ENCODE measurements at places on chromosomes 5 and 9.

DNA sequence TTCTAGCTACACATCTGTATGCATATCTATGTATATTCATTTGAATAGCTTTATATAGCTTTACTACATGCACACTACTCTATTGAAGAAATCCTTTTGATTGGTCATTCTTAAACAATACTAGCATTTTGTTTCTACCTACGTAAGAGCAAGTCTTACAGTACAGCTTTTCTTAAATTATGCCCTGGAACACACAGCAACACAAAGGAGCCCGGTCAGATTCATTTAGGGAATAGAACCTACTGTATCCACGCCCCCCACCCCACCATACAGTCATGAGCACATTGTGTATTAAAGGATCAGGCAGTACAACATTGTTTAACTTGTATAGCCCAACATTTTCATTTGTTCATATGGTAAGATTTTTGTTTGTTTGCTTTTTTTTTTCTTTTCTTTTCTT, 162.8 kb downstream of the GIN1 start:
- no peak for DNase-seq

GRCh38 chr5:43482490-43483297, 971 bp downstream of the TMEM267 start:
- no peak for DNase-seq

DNA sequence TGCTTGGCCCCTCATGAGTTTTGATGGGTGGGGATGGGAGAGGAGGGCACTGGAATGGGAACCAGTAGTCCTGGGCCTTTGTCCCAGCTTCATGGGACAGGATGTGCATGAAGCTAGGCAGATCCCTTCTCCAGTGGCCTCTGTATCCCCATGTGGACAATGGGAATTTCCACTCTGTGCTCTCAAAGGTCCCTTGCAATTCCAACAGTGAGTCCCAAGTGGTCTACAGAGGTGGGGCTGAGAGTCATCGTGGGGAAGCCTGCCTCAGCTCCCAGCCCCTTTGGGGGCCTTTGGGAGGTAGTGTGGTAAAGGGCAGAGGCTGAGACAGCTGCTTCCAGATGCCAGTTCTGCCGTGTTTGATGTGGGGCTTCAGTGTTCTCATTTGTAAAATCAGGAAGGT, 1.9 kb upstream of the PHYHD1 start:
- DNase-seq: no peak

DNA sequence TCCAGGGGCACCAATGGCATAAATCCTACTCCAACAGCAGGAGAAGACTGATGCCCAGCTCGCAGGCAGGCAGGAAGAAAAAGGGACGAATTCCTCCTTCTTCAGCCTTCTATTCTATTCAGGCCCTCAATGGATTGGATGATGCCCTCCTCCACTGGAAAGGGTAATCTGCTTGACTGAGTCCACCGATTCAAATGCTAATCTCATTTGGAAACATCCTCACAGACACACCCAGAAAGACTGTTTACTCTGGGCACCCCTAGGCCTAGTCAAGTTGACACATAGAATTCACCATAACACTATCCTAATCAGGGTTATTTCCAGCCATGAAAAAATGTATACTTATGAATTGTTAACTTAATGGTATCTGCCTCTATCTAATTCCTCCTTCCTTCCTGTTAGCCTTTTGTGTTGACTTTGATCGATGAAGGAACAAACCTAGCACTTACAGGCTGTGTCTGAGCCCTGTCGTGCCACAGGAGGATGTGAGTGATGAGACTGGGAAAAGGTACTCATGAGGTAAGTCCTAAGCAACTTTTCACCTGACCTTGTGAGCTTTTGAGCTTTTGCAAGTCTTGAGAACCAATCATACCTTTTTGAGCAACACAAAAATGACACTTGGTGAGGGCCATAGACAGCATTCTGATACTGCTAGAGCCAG, 36.5 kb downstream of the FOXD1 start:
- no peak for DNase-seq

DNA sequence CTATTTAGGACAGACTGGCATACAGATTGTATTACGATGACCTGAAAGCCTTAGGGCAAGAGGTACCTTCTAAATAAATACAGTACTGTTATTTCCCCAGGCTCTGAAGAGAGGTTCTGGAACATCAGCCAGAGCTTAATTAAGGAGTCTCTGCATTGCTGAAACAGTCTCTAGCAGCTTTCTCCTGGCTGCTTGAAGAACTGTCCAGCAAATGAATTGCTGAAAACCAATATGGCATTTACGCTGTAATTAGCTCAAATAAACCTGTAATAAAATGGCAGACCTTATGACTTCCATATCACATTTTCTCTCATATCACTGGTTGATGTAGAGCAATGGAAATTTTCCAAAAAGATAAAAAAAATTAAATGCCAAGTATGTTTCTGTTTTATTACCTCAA, 636.3 kb downstream of the GABRG2 start:
- DNase-seq: no peak

DNA sequence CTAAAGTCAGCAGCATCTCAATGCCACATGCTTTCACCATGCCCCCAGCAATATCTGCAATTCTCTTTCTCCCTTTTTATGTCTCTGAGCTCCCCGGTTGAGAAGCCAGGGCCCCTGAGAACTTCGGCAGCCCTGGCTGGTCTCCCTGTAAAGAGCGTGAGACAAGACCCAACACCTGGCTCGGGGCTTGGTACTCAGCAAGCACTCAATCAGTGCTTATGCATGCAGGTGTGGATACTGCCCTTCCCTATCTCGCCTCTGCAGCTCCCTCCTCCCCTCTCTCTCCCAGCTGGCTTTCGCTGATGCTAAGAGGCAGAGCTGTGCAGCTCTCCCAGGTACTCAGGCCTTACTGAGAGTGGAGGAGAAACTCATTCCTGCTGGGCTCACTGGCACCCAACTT, 41.7 kb upstream of the AKNA start:
- no peak for DNase-seq

DNA sequence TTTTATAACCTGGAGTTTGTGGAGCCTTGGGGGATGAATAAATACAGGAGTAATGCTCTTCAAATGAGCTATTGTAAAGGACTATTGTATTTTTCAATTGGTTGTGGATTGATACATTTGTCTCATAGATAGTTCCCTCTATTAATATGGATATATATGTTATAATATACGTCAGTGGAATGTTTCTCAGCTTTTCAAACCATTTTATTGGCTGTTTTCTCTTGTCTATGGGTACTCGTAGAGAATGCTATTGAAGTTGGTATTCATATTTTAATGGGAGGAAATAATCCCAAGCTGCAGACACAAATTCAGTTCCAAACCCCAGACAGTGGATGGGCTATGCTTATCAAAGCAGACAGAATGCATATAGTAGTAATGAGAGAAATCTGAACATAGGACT, 181.8 kb upstream of the DAB2 start:
- no peak for DNase-seq

DNA sequence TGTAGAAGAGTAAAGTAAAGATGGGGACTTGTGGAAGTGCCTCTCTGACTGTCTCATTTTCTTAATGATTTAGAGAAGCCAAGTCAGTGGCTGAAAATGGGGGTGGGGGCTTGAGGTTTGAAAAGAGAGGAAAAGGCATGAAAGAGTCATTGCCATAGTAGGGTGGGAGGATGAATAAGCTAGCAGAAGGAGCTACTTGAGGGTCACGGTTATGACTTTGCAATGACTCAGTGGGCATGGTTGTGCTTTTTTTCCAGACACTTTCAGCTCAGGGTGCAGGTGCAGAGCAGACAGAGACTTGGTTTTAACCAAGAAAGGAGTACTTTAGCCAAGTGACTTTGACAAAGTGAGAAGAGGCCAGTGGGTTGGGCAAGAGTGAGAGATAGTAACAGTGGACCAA, 117.8 kb downstream of the PTTG1 start:
- DNase-seq: no peak

DNA sequence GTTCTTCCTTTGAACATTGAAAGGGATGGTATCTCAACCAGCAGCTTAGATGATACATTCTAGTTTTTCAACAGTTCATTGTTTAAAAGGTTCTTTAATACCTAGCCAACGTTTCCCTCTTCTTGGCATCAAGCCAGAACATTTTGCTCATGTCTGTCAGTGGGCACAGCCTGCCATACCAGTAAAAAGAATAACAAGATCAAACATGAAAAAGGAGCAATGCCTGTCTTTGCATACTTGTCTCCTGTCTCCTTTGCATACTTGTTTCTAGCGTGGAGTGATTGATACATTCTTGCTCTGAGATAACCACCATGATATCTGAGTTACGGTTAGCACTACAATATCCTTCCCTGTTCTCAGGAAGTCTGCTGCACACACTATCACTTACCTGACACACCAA, 248.6 kb upstream of the DAPK1 start:
- no peak for DNase-seq

DNA sequence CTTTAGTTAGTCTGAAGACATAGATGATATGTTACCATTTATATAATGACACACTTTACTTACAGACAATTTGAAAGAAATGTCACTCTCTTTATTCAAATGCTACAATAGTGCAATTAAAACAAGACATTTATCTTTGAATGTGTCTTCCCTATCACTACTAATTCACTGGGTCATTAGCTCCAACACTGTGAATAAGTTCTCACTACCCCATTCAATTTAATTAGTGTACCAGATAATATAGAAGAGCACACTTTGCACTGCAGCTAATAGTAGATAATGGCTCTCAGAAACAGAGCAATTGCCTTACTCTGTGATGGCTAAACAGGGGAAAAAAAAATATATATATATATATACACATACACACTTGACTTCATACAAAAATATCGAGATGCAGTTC, 497.0 kb downstream of the DTWD2 start:
- DNase-seq: no peak

DNA sequence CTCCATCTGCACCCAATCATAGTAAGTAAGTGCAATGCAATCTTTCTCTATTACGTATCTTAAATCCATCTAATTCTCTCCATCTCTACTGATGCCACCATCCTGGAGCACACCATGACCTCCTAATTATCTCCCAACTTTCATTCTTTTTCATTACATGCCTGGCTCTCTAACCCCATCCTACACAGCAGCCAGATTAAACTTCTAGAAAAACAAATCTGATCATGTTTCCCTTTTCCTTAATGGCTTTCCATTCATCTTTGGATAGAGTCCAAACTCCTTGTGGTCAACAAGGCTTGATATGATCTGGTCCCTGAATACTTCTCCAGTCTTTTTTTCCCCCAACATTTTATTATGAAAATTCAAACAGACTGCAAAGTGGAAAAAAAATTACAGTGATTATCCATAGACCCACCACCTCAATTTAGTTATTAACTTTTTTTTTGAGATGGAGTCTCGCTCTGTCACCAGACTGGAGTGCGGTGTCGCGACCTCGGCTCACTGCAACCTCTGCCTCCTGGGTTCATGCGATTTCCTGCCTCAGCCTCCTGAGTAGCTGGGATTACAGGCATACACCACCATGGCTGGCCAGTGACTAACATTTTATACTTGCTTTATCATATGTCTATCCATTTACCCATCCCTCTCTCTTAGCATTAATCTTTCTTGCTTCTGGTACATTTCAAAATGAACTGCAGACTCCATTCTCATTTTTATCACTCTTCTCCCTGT, 5.2 kb downstream of the PPP2R2B start:
- no peak for DNase-seq

GRCh38 chr5:137842296-137842695, 25.4 kb upstream of the MYOT start:
- no peak for DNase-seq

DNA sequence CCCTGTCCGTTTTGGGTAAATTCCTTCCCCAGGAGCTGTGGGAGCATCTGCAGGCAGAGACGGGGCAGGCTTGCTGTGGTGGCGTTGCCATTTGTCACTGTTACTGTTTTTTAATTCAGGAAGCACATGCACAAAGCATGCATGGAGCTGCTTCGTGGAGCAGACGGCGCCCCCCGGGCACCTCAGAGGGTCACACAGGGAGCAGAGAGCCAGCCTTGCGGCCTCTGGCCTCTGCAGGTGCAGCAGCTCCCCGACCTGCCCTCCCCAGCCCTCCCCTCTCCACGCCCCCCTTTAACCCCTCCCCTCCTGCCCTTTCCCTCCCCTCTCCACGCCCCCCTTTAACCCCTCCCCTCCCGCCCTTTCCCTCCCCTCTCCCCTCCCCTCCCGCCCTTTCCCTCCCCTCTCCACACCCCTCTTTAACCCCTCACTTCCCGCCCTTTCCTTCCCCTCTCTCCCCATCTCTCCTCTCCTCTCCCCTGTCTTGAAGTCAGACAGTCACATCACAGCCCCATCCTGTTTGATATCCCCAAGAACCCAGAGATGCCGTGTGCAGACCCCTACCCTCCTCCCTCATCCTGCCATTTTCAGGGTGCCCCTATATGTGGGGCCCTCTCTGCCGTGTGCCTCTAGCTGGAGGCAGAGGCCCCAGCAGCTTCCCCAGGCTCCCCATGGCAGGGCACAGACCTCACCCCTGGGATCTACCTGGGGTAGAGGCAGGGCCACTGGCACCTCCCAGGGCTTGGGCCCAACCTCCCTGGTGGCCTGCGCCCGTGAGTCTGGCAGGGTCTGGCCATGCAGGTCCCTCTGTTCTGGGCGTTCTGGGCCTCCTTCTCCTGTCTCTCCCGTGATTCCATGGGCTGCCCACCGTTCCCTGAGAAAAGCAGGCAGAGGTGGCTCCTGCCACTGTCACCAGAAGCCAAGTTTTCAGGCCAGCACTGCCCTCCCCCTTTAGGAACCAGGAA, 29.6 kb upstream of the UBAC1 start:
- DNase-seq: no peak

GRCh38 chr5:16685069-16685468, 68.3 kb upstream of the RETREG1 start:
- no peak for DNase-seq

- DNase-seq: no peak
Measured at GRCh38 chr5:82129723-82130285, 148.3 kb downstream of the RPS23 start.

DNA sequence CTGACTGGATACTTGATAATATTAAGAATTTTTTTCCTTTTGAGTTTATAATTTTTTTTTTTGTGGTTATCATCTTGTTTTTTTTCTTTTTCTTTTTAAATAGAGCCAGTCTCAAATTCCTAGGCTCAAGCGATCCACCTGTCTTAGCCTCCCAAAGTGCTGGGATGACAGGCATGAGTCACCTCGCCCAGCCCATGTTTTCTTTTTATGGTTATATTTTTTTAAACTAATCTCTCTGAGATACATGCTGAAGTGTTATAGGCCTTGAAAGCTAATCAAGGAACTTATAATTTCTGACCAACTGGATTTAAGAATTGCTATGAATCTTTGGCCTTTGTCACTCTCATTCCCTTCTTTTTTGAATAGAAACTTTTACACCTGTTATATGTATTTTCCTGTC, 6.8 kb upstream of the AMACR start:
- DNase-seq: no peak

GRCh38 chr9:656926-657568, 184.4 kb upstream of the DMRT1 start:
- DNase-seq: no peak

- no peak for DNase-seq
Measured at GRCh38 chr9:85645909-85646627, 95.7 kb downstream of the AGTPBP1 start.

- no peak for DNase-seq
Measured at GRCh38 chr5:88262116-88262515, 6.5 kb downstream of the TMEM161B start.

DNA sequence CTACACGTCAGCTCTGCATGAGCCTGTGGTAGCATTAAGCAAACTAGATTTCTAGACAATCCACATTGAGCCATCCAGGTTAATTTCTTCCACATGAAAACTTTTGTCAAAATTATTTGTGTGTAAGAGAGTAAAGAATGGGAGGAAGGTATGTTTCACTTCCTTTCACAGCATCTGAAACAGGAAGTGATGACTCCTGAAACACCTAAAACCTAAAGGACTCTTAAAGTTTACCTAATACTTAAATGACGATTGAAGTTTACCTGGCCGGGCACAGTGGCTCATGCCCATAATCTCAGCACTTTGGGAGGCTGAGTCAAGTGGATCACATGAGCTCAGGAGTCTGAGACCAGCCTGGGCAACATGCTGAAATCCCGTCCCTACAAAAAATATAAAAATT, 223.8 kb downstream of the CEMIP2 start:
- no peak for DNase-seq

Measured in activated T-helper 1 cell treated with anti-CD3 and anti-CD28 coated beads, Interleukin-2, amount 50 U/mL, for 16 hours (primary cell).